ENCODE measurements at places on chromosomes 11 and 22.

DNA sequence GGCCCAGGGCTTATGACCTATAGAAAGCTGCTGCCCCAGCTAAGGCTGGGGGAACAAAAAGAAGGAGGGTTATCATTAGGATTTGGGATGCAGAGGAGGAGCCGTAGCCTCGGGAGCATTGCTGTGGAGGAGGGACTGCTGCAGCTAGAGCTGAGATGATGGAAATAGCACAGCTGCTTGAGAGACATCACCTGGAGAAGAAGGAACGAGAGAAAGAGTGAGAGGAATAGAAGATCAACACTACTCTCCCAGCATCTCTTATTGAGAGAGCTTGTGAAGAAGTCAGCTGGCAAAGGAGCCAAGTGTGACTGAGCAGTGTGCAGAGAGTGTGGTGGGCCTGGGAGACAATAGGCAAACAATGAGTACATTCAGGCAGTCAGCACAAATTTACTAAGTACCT, 100.7 kb upstream of the PLET1 start:
- no peak for DNase-seq

- DNase-seq = no peak
These were observed 3.7 kb downstream of the SMIM35 start for GRCh38 chr11:118082880-118083552.

- no peak for DNase-seq
These were observed 11.3 kb downstream of the PCSK7 start for GRCh38 chr11:117220568-117220967.

- DNase-seq = no peak
These were observed 15.1 kb downstream of the SCGB1A1 start for GRCh38 chr11:62433904-62434276.

DNA sequence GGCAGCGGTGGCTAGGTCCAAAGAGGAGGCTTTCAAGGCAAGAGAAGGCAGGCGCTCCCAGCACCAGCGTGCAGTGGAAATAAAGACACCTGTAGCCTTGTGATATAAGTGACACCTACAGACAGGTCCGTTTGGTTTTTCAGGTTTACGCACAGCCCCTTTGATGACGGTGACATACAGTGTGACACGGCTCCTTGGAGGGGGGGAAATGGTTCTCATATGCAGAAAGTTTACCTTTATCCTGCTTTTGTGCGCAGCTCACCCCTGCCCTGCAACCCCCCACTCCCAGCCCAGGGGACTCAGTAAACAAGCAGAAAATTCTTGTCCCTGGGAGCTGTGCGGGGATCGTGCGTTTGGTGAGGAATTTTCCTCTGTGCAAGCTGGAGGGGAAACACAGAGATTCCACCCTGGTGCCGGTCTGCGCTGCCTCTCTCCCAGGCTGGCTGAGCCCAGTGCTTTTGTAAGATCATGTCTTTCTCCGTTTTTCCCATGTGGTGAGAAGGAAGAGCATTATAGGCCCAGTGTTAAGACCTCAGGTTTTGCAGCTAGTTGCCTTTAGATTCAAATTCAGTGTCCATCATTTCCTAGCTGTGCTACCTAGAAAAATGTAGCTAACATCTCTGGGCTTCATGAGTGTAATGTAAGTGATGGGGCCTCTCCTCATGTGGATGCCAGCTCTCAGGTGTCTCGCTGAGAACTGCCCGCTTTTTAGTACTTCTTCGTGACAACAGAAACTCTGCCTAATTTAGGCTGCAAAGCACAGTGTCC, at the start of gene ELF5:
Gene ELF5, minus strand, starts transcription at position 113 of the 768 bp plus-strand sequence. CDS start 8,045 bp downstream, outside the sequence.
- no peak for DNase-seq

- peak; percentile 59 for DNase-seq
These were observed 44.2 kb upstream of the LINC01488 start for GRCh38 chr11:69437001-69437875.

DNA sequence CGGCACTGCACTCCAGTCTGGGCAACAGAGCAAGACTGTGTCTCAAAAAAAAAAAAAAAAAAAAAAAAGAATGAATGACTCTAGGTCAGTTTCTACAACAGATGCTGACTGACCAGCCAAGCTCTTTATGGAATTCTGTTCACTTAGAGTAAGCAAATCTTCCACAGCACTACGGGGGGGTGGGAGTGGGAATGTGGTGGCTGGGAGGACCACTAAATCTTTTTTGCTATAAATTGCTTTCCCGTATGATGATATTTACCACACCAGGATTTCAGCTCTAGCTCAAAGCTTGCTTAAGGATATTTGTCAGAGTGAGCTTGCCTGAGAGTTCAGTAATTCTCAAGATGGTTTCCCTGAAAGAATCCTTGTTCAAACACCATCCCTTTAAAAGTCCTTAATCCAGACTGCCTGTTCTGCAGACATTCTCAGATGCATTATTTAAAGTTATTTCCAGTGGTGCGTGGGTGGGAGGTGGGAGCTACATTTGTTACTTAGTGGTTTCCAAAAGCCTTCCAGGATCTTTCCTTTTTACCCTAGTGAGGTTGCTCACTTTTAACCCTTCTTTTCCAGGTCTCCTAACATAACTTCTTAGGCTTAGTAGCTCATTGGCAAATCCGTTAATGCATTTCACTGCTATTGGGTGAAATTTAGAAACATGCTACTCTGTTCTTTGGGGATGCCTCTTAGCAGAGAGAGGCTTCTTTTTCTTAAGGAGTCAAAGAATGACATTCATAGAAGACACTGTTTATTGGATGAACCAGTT, 65.9 kb downstream of the UBASH3B start:
- no peak for DNase-seq

- DNase-seq = no peak
These were observed 15.2 kb downstream of the E2F8 start for GRCh38 chr11:19225581-19225980.

DNA sequence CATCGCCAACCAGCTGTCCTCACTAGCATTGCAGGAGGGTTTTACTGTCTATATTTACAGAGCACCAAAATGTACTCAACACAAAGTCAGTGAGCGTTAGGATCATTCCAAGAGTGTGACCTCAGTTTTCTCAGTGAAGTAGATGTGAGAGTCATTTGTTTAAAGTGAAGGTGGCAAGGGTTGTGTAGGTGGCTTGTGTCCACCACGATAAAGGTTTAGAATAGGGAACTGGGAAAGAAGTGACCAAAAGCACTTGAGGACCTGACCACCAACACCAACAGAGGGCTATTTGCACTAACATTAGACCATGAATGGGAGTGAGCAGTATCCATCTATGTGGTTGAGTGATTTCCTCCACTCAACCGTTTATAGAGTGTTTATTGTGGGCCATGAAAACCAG, 152.5 kb upstream of the POU2AF2 start:
- no peak for DNase-seq

DNA sequence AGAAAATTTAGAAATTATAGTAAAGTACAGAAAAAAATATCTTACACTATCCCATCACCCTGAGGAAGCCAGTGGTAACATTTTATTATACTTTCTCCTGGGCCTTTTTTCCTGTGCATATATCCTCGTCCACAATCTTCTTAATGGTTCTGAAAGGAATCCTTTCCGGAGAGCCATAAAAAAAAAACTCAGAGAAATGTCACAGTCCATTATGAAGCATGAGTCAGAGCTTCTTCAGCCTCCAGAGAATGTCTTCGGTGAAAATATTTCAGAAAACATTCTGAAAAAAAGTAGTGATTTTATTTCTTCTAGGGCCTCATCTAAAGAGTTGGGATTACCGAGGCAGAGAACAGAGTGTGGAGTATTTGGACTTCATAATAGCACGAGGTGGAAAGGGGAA, 163.4 kb downstream of the INSC start:
- no peak for DNase-seq

DNA sequence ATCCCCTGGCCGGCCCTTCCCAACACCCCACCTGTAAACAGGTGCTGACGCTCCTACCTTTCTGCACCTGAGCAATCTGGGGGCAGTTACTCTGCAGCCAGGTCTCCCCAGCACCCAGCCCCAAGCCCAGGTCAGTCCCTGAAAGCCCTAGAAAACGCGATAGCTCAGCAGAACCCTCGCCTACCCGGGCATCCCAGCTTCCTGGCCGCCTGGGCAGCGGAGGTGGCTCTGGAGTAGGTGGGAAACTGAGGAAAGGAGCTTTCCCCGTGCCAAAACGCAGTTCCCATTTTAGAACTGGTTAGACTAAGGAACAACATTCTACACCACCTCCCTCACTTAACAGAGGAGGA, 445 bp downstream of the SYTL2 start:
- DNase-seq = no peak

DNA sequence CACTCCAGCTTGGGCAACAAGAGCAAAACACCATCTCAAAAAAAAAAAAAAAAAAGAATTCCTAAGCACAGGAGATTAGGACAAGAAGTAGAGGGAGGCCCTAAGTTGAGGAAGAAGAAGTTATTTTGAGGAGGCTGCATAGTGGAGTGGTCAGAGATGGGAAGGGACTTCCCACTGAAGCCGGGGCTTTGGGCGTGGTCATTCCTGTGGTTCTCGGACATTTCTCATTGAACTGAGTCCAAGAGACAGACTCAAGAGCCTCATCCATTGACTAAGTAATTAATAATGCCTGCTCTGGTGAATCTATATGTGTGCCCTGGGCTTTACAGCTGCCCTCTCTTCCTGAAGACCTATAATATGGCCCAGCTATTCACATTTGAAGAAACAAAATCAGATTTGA, 53.2 kb upstream of the FTH1 start:
- no peak for DNase-seq

DNA sequence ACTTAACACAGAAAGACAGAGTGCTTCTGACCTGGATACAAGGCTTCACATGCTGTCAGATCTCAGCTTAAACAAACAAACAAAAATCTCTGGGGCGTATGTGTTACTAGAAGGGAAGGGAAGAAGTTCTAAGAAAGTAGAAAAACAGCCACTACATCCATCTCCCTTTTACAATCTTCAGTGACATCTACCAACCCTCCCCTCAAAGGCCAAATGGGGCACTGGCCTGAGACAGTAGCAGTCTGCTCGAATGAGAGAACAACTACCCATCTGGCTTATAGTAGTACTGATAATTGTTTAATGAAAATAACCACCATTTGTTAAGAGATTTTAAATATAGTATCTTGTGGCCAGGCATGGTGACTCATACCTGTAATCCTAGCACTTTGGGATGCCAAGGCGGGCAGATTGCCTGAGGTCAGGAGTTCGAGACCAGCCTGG, 29.4 kb downstream of the CCDC83 start:
- DNase-seq = peak; percentile 12

DNA sequence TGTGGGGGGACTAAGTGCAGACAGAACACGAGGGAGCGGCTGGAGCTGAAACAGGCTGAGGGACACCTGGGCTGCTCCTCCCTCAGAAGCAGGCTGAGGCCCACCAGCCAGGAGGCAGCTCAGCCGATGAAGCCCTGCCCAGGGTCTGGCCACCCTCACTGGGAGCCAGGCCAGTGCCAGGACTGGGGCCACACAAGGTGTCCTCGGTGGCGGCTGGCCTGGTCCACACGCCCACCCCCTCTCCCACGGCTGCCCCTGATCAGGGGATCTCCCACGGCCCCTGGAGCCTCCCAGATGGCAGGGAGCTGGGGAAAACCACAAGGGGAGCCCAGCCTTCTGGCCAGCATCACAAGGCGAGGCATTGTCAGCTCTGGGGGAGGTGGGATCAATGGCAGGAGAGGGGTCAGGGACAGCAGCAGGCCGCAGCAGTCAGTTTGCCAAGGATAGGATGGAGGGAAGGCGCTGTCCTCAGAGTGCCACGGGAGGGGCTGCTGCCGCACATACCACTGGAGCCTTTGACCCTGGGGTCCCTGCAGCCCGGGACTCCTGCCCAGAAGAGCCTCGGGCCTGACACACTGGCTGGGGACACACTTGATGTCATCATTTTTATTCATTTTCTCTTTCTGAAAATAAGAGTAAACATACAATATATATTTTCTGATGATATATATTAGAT, 11.7 kb upstream of the RASL10A start:
- no peak for DNase-seq

Measured in kidney epithelial cell (primary cell).